Activated T-cell treated with anti-CD3 and anti-CD28 coated beads, Interleukin-2, amount 50 U/mL, for 1 hour (primary cell): ENCODE measurements at places on chromosomes 1 and 21.

DNA sequence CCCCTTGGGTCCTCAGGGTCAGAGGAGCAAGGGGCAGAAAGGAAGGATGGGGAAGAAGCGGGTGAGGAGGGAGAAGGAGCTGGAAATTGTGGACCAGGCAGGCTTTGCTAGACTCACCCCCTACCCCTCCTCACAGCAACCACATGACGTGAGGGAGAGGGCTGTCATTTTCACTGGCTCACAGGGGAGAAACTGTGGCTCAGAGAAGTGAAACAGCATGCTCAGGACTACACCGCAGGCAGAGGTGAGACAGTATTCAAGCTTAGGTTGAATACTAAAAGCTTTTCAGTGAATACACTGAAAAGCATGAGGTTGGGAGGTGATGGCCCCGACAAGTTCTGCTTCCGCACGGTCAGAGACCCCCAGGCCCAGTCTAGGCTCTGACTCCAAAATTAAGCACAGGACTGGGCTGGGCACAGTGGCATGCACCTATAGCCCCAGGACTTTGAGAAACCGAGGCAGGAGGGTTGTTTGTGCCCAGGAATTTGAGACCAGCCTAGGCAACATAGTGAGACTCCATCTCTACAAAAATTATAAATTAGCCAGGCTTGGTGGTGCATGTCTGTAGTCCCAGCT lies 1.2 kb upstream of the CLEC20A start:
- DNase-seq: no peak

DNA sequence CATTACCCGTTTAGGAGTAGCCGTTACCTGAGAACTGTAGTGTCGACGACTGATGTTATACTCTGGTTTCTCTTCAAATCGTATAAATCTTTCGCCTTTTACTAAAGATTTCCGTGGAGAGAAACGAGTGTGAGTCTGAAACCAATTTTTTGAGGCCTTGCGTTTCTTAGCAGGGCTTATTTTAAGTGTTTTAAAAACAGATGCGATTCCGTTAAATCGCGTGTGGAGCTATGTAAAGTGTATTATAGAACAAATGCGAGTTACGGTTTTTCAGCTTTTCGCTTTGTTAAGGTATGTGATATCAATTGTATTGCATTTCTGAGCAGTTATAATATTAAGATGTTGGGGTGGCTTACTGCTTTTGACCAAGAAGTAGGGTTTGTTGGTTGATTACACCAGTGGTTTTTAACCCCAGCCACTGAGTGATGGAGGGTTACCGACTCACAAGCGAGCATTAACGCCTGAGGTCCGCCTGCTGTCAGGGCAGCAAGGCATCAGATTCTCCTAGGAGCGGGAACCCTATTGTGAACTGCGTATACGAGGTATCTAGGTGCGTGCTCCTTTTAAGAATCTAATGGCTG lies 18.0 kb downstream of the KIAA2013 start:
- DNase-seq: no peak

GRCh38 chr1:55792870-55793269 lies 577.7 kb upstream of the USP24 start:
- no peak for DNase-seq

- DNase-seq: no peak
Measured at GRCh38 chr1:93419344-93419743, 28.6 kb upstream of the FNBP1L start.

DNA sequence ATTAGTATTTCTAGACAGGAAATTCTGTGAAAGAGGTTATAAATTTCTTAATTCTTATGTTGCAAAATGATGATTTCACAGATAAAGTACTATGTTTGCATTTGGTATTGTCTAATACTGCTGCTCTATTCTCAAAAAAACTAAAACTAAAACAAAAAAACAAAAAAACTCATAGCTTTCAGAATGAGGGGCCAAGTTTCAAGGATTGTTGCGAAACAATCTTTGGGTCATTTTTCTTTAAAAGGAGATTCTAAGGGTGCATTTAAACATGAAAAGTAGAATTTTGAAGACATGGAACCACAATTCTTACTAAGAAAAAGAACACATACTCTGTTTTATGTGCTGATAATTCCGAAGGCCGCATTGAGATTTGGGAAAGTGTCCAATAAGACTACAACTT lies 645.1 kb downstream of the ADGRL2 start:
- no peak for DNase-seq

GRCh38 chr1:52662645-52663313 lies 29.8 kb downstream of the SHISAL2A start:
- DNase-seq: no peak

DNA sequence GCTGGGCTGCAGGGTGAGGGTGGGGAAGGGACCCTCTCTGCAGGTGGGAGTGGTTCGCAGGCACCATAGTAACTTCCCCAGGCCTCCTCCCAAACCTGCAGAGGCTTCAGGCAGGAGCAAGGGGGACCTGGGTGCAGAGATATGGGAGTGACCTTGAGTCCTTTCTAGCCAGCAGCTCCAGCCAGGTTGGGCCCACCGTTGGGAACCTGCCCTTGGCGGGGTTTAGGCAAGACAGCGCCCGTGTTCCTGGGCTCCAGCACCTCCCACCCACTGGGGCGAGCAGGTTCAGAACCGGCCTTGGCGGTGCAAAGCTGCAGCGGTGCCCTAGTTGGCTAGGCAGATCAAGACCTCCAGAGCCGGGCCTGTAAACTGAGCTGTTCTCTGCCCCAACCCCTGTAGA lies 2.2 kb upstream of the PRDM16 start:
- no peak for DNase-seq

DNA sequence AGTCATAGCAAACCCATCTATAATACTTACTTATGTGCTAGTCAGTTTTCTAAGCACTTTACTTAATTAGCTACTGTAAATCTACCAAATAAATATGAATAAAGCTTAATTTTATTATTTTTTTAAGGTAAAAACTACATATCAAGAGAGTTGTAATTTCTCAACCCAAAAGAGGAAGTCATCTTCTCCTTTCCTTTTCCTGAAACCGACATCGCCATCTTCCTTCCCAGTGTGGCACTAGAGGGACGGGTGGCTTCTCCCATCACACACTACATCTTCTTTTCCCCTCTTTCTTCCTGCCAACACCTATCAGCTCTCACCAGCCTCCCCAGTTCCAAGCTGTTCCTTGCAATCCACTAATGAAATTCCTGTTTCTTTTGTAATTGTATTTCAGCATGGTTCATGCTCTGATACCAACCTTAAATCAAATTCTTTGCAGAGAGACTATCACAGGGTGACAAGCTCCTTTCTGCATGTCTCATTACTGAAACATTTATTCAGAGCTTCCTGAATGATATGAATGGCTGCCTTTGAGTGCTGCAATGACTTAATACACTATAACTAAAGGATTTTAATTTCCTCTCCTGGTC lies 251.6 kb upstream of the FAM78B start:
- no peak for DNase-seq

DNA sequence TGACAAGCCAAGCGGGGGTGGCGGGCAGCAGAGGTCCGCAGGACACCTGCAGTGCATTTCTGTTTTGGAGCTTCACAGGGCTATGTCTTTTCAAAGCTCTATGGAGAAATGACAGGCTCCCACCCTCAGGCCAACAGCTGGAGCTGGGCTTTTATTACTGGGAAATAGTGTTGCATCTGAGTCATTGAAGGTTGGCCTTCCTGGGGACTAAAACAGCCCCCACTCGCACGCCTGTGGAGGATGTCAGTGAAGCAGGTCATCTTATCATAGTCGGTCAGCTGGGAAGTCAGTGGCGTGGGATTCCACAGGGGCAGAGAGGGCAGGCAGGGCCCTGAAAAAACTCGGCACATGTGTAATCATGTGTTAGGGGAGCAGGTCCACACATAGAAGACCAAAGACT lies 55.3 kb downstream of the NTPCR start:
- DNase-seq: no peak

DNA sequence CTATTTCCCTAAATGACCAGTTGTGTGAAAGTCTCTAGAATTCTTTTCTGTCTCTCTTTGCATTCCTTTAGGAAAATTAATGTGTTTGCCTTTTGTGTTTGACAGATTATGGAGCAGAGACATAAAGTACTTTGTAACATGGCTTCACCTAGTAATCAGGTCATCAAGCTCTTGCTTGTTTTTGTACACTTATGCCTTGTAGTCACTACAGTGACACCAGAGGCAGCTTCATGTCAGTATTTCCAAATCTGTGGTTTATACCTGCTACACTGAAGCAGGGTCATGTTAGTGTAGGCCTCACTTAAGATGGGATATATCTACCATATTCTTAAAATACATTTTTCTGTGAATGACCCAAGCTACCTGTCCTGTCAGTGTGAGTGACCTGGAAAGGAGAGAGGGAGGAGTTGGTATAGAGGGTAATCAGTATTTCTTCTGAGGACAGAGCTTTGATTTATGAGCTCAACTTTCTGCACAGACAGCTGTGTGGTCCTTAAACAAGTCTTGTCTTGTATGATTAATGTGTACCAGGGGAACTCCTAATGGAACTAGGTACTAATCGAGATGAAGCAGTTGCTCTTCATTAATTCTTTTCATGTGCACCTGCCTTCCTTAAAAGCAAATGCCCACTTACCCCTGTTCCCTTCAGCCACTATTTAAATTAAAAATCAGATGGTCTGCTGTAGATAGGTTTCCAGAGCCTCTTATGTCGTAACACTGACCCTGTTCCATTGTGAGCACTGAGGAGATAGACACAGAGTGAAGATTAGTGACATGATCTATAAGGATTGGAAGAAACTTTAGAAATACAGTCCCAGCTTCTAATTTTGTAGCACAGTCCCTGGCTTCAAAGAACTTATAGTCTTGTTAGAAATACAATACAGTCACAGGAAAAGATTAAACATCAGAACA lies 45.7 kb downstream of the MACO1 start:
- no peak for DNase-seq

GRCh38 chr1:234755449-234755863 lies 145.5 kb upstream of the IRF2BP2 start:
- DNase-seq: no peak

DNA sequence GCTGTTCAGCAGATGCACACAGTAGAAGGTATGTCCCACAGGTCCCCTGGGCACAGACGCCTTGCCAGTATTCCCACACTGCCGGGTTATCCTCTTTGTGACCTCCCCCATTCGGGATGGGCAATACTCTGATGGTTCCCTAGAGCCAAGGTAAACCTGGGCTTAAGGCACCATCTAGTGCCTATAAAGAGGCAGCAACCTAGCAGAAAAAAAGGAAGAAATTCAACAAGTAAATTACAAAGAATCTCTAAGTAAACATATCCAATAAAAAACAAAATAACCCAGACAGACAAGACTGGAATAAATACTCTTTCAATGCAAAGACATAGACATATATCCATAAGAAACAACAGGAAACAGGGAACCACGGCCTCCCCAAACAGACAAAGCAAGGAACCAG lies 39.4 kb downstream of the HSF2BP start:
- DNase-seq: no peak

- no peak for DNase-seq
Measured at GRCh38 chr21:32114419-32115035, 164.3 kb downstream of the MIS18A start.

DNA sequence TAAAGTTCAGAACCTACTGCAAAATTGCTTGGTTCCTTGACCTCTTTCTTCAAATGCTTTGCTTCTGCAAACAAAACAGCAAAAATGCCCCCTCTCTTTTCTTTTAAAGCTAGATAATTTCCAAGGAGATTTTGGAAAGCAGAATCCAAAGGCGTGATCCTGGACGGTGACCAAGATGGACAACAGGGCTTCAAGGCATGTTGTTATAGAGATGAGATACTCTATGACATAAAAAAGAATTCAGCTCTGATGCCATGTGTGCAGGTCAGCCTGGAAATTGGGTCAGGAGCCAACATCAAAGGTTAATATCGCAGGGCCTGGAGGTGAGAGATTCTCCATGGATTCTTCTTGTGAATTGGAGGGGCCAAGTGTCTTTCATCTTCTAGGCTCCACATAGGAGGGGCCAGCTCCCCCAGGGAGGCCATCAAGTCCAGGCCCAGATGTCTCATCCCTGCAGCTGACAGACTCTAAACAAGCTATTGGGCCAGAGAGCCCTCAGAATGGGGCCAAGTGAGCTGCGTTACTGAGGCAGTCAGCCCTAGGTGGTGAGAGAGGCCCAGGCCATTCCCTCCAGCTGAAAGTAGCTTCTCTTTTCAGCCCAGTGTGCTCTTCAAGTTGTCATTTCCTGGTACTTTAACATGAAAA lies 45.5 kb downstream of the NMNAT2 start:
- DNase-seq: no peak

DNA sequence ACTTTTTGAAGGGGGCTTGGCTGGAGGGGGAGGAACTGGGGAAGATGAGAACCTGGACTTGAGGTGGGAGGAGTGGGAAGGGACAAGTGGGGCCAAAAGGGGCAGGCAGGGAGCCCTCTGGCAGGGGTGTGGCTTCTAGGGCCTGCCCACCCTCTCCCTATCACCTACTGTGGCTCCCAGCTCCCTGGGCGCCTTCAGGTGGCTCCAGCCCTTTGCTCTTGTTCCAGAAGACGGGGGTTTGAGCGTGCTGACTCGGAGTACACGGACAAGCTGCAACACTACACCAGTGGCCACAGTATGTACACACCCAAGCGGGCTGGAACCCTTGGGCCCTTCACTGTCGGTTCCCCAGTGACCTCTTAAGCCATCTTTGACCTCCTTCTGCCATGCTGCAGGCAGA lies 76.5 kb downstream of the LACTBL1 start:
- DNase-seq: no peak

- no peak for DNase-seq
Measured at GRCh38 chr1:180363246-180363995, 133.4 kb downstream of the LHX4 start.

- DNase-seq: no peak
Measured at GRCh38 chr1:27885114-27885528, 12.8 kb downstream of the THEMIS2 start.

- DNase-seq: no peak
Measured at GRCh38 chr21:42883921-42884320, 4.6 kb upstream of the WDR4 start.

DNA sequence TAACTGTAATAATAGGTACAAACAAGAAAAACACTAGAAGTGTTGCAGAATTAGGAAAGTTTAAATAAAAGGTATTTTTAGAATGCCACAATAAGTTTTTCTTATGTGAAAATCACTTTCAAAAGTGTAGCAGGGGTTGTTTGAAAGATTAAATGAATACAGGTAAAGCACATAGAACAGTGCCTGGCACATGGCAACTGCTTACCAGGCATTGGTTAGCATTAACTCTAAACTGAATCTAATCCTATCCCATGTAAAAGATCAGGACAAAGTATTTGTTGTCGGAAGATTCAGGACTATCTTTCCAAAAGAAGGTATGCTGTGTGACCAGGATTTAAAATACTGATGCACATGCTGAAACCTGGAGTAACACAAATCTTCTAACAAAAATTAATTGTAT lies 3.3 kb downstream of the AKT3 start:
- no peak for DNase-seq

DNA sequence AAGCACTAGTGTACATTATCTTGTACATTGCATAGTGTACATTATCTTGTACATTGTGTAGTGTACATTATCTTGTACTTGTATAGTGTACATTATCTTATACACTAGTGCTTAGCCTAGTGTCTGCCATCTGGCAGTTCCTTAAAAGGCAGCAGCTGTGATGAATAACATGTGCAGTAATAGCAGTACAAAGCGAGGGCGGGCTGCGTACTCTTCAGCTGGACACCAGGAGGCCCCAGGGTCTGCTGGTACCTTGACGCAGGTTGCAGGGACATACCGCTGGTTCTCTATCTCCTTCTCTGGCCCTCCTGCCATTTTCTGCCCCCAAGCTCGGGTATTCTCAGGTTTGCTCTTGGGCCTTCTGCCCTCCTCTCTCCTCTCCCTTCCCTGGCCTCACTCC lies 149.6 kb downstream of the SEC16B start:
- no peak for DNase-seq

GRCh38 chr1:34404804-34405203 lies 228.1 kb downstream of the C1orf94 start:
- no peak for DNase-seq
